ENCODE measurements at places on chromosomes 13 and 19.
A peak's percentile ranks its signal among the peaks of the same experiment; 100 is the strongest.

- DNase-seq, result no peak
Observed at GRCh38 chr13:29703421-29703820, 107.9 kb upstream of the SLC7A1 start.

DNA sequence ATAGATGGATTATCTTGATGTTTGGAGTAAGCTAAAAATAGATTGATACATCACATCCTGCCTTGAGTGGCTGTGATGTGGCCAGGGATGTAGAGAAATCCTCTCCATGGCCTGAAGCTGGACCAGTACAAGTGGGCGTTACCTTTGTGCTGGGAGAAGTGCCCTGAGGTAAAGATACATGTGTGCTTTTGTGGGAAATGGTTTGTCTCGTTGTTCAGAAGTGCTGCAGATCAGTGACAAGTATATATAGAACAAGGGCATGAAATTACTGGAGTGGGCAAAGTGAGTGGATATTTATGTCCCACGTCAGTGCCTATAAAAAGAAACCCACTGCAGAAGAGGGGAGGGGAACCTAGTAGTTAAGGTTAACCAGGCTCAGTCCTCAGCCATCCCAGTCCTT is 12.2 kb upstream of the ZNF304 start:
- no peak for DNase-seq

DNA sequence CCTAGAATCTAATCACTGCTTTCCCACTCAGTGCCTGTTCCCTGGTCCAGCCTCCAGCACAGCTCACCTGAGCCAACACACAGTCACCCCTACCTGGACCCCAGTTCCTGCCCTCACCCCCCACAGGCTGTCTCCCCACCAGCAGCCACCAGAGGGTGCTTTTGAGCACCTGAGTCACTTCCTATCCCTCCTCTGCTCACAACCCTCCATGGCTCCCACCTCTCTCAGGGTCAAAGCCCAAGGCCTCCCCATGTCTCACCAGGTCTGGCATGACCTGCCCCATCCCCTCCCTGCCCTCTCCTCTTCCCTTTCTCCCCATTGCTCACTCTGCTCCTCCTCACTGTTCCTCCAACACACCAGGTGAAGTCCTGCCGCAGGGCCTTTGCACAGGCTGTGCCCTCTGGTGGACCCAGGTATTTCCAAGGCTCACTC is 7.1 kb upstream of the DPP9 start:
- DNase-seq, result peak; percentile 56

DNA sequence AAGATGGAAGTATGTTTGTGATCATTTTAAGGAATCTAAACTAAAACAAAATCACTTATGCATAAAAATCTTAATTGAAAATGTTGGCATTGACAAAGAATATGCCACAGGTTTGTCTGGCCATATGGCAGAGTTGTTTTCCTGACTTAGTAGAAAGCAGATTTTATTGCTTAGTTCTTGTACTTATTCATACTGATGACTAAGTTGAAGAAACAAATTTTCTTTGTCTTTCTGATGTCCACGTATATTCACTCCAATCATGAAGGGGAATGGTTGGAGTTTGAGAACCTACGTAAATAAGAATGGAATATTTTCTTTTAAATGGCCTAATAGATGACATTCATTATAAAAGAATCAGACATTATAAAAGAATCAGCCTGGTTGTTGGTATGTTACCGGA is 8.0 kb upstream of the GPC6 start:
- no peak for DNase-seq

GRCh38 chr13:106443607-106444322 is 91.7 kb downstream of the EFNB2 start:
- DNase-seq, result no peak

- DNase-seq, result no peak
Observed at GRCh38 chr19:5036698-5037563, 68.0 kb downstream of the KDM4B start.

DNA sequence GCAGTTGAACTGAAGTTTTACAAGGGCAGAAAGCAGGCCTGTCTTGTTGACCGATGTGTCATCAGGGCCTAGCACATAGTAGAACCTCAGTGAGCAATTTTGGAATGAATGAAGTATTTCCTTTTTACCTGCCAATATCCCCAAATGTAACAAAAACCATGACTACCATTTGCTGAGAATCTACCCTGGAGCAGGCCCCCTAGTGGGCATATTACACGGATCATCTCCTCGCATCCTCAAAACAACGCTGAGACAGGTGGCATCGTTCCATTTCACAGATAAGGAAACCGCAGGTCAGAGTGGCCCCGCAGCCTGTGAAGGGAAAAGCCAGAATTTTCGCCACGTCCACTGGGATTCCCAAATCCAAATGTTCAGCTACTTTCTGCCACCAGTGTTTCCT is 77.9 kb downstream of the CACNA1A start:
- no peak for DNase-seq

DNA sequence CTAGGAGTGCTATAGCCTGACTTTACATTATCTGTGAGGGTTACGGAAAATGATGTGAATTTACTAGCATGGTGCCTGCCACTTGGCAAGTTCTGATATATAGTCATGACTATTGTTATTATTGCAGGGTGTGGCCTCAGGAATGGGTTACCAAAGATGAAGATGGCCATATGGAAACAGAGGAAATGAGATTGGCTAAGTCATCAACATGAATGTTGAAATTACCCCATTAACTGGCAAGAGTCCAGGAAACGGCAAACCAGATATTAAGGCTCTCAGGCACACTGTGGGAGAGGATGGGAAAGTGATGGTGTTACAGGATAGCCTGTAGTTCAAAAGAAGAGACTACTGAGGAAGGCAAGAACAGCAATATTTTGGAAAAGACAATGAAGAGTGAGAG is 183.3 kb downstream of the KCNRG start:
- no peak for DNase-seq

DNA sequence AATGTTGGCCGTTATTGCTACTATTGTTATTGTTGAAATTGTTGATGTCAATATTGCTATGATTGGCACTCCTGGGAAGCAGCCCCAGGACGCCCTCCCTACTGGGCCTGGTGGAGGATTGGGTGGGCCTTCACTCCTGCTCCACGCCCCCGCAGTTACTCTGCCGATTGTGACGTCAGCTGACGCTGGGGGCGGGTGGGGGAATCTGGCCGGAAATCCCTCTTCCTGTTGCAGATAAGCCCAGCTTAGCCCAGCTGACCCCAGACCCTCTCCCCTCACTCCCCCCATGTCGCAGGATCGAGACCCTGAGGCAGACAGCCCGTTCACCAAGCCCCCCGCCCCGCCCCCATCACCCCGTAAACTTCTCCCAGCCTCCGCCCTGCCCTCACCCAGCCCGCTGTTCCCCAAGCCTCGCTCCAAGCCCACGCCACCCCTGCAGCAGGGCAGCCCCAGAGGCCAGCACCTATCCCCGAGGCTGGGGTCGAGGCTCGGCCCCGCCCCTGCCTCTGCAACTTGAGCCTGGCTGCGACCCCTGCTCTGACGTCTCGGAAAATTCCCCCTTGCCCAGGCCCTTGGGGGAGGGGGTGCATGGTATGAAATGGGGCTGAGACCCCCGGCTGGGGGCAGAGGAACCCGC is at the start of gene ETV2:
Gene ETV2 (plus strand): TSS at position 231 of the 637 bp plus-strand sequence. CDS start 716 bp downstream, outside the sequence.
- DNase-seq, result peak; percentile 33
